Right atrium auricular region (tissue), 2 donors: ENCODE measurements at places on chromosomes 4 and X. TPM values are rescaled to one million over a fixed set of nuclear protein-coding genes. Genes with fewer than 3 reads are reported as not detected.

Gene MAGEA9
- not detected for total RNA-seq

Gene NKX1-1
- not detected for total RNA-seq

Gene S100P
- 0.35 TPM for total RNA-seq

Gene CRMP1
- 1.1 TPM for total RNA-seq

Gene PLP2
- 64.8 TPM for total RNA-seq

Gene SNCA
- 23.3 TPM for total RNA-seq

Gene PPP2R2C
- 5.7 TPM for total RNA-seq

Gene SPINK2
- total RNA-seq = 0.93 TPM

Gene STBD1
- total RNA-seq = 25.3 TPM

Gene SLC4A4
- total RNA-seq = 21.7 TPM

Gene CSAG1
- total RNA-seq = not detected

Gene TMEM150C
- 21.2 TPM for total RNA-seq

Gene ADAM29
- not detected for total RNA-seq

Gene CXCL3
- 0.63 TPM for total RNA-seq

Gene PABPC1L2B
- not detected for total RNA-seq

Gene SH3TC1
- total RNA-seq = 8.9 TPM

Gene RHOH
- total RNA-seq = 0.47 TPM

Gene CT45A5
- not detected for total RNA-seq

Gene FAM241A
- 6.0 TPM for total RNA-seq
